ENCODE measurements at places on chromosomes 4 and X.

DNA sequence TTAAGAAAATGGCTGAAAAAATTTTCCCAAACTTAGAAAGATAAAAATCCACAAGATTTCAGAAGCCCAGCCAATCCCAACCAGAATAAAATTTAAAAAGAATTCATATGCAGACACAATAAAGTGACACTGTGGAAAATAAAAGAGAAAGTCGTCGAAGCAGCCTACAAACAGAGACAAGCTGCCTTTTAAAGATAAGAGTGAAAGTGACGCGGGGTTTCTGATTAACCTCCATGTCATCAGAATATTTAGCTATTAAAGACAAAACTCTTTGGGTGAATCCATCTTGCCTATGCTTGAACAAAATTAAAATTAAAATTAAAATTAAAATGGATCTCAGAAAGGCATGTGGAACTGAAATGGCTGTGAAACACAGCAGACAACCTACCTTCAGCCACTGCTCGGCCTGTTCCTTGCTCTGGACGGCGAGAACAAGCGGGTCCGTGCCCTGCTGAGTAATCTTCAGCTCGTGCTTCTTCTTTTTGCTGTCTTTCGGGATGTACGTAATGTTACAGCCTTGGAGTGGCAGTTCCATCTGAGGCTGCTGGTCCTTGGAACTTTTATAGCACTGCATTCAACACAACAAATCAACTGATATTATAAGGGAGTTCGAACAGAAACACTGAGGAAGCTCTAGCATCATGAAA lies 101.4 kb downstream of the AFAP1 start:
- DNase-seq, result no peak

- DNase-seq, result peak; percentile 62
Observed at GRCh38 chrX:29478336-29479069, 736.9 kb upstream of the MAGEB2 start.

DNA sequence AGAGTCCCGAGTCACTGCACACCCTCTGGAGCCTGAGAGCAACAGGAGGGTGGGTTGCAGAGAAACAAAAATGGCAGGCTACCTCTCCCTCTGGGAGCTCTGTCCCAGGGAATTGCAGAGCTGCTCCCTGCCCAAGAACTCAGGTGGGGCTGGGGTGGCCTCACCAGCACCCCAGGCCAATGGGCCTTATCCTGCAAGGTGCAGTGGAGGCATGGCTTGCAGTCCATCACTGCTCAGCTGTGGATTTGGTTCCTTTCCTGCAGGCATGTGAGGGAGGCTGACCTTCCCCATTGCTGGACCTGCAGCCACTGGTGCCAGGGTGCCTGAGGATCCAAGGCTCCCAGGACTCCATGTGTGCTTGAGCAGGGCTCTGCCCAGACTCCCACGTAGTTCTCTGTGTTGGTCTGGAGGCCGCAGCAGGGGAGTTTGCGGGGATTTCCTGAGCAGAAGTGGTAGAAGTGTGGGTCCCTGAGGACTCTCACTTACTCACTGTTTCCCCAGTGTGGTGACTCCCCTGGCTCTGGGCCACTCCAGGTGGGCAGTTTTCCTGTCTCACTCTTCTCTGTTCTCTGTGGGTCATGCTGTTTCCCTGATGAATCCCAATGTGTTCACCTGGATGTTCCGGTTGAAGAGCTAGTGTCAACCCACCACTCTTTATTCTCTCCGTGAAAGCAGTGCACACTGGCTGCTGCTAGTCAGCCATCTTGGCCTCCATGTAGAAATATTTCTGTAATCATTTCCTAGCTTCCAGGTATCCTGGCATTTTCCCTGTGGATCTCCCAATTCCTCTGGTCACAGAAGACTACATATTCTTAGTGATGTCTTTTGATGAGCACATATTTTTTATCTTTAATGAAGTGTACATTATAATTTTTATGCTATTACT lies 82.3 kb downstream of the ARHGAP24 start:
- DNase-seq, result no peak

GRCh38 chrX:19156186-19156585 lies 33.9 kb upstream of the ADGRG2 start:
- DNase-seq, result peak; percentile 25

DNA sequence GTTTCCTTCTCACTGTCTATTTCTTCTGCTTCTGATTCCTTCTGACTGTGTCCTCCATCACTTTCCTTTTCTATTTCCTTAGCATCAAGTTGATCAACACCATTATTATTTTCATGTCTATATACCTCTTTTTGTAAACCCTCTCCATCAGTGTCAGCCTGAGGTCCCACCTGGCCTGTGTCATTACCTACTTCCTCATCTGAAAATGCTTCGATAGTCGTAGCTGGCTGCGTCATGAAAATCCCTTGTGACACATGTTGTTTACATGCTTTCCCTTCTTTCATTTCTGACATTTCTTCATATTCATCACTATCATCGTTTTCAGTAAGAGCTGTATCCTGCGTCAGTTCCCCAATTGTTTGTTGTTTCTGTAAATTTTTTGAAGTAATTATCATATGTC lies 39.6 kb downstream of the RPGR start:
- DNase-seq, result no peak

GRCh38 chr4:25068386-25068785 lies 37.6 kb upstream of the LGI2 start:
- DNase-seq, result no peak

DNA sequence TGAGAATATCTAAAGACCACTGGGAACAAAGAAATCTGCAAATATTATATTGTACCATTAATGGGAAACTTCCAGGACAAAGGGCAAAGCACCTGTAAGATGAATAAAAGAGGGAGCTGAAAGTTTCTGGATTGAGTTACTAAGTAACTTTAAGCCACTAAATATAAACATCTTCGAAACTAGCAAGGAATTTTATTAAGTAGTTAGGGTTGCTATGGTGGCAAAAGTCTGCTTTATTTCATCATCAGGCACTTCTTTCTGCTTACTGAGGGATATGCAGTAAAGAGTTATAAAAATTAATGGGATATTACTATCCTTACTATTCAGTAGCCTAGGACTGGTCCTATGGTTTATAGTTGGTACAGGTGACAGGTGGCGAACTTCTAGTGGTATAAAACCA lies 33.0 kb downstream of the SMARCA1 start:
- no peak for DNase-seq

DNA sequence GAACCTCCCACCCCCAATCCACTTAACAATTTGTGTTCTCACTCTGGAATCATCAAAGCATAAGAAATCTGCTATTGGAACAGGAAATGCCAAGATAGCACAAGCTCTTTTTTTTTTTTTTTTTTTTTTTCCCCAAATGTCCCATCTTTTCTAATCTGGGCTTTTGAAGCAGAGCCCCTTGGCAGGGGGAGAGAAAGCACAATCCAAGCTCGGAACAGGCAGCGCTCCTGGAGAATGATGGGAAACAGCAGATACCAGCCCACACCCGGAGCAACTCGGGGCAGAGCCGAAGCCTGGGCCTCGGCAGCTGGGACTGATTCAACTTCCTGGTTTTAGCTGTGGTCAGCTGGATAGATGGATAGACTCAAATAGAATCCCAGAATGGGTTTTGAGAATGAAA lies 235.1 kb downstream of the QDPR start:
- peak; percentile 71 for DNase-seq

- no peak for DNase-seq
Observed at GRCh38 chr4:151782296-151782695, 21.5 kb upstream of the GATB start.

GRCh38 chr4:81818385-81818920 lies 346.7 kb upstream of the RASGEF1B start:
- no peak for DNase-seq

DNA sequence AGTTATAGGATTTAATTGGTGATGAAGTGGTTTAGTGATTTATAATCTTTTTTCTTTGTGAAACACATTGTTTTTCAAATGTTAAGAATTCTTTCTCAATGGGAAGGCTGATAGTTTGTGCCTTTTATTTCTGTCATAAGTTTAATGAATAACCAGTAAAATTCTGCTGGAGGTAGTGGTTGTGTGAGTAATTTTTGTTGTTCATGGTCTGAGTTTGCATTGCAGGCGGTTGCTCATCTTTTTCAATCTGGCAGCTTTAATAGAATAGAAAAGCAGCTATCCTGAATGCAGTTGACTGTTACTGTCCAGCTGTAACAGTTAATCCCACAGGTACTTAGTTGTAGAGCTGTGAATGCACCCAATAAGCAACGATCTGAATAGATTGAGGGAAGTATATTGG lies 215.6 kb upstream of the AFF2 start:
- DNase-seq, result no peak

- DNase-seq, result no peak
Observed at GRCh38 chrX:31255310-31256033, 183.6 kb upstream of the FTHL17 start.

DNA sequence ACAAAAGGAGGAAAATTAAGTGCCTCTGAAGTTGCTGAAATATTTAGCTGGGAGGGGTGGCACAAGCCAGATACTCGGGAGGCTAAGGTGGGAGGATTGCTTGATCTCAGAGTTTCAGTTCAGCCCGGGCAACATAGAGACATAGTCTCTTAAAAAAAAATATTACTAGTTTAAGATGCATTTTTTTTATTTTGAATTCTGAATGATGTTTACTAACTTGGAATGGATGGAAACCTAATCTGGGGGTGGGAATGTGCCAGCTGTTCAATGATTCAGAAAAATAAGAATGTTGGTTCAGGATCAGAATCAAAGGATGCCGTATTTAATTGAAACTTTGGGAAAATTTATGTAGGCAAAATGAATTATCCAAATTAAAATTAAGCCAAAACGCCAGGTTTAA lies 167.2 kb upstream of the ANK2 start:
- no peak for DNase-seq

GRCh38 chr4:185778307-185778706 lies 33.7 kb downstream of the SORBS2 start:
- no peak for DNase-seq

DNA sequence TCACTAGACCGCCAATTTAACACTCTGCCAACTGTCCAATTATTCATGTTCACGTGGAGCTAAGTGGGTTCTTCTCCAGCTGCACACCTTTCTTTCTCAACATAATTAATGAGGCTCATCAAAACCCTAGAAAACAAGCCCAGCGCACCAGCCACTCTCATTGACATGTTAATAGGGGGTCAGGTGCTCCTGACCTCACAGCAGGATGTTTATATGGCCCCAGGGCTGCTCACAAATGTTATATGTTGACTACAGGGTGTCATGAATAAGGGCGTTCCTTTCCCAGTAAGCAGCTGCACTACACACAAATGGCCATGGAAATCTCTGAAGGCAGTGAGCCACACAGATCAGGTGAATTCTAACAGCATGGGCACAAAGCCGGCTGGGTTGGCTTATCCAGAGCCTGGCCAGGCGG lies 209.8 kb downstream of the MGST2 start:
- no peak for DNase-seq

GRCh38 chr4:162645381-162645780 lies 481.6 kb upstream of the FSTL5 start:
- no peak for DNase-seq

DNA sequence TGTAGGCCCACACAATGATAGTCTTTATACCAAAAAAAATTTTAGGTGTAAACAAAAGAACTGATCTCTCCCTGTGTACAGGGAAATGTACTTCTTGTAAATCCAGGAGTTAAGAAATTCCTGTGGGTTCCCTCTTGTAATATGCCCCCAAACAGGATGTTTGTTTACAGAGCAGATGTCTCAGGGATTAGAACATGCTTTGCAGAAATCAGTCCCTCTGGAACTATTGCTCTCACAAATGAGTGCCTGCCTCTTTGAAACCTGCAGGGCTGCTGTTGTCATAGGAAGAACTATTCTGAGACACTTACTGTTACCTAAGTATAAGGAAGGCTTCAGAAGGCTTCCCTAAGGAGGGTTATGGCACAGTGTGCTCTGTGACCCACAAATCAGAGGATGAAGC lies 35.6 kb downstream of the PAK3 start:
- no peak for DNase-seq
